ENCODE measurements at places on chromosomes 1 and 21.
A peak's percentile ranks its signal among the peaks of the same experiment; 100 is the strongest.

- no peak for DNase-seq
These were observed 88.3 kb downstream of the SCMH1 start for GRCh38 chr1:41153750-41154274.

GRCh38 chr1:47380699-47381098 is 35.4 kb upstream of the FOXE3 start:
- DNase-seq, result no peak

GRCh38 chr21:46597031-46597430 is 7.9 kb downstream of the S100B start:
- DNase-seq, result no peak

DNA sequence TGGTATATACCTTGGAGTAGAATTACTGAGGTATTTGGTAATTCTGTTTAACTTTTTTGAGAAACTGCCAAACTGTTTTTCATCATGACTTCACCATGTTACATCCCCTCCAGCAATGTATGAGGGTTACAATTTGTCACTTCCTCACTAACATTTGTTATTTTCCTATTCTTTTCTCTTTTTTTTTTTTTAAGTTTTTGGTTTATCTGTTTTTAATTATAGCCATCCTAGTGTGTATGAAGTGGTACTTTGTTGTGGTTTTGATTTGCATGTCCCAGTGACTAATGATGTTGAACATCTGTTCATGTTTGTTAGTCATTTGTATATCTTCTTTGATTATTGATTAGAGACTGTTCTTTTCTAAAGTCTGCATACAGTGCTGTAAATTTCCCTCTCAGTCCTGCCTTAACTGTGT is 147.3 kb downstream of the HS2ST1 start:
- no peak for DNase-seq

GRCh38 chr21:39016740-39017315 is 166.4 kb downstream of the PSMG1 start:
- peak; percentile 74 for DNase-seq

DNA sequence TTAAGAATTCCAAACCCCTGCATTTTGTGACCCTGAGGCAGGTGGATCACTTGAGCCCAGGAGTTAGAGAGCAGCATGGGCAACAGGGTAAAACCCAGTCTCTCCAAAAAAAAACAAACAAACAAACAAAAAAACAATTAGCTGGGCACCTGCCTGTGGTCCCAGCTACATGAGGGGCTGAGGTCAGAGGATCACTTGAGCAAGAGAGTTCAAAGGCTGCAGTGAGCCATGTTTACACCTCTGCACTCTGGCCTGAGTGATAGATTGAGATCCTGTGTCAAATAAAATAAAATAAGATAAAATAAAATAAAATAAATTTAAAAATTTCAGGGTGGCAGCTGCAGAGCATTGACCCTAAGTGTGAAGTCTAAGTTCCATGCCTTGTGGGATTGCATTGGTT is 16.7 kb upstream of the PTGFR start:
- DNase-seq, result no peak

DNA sequence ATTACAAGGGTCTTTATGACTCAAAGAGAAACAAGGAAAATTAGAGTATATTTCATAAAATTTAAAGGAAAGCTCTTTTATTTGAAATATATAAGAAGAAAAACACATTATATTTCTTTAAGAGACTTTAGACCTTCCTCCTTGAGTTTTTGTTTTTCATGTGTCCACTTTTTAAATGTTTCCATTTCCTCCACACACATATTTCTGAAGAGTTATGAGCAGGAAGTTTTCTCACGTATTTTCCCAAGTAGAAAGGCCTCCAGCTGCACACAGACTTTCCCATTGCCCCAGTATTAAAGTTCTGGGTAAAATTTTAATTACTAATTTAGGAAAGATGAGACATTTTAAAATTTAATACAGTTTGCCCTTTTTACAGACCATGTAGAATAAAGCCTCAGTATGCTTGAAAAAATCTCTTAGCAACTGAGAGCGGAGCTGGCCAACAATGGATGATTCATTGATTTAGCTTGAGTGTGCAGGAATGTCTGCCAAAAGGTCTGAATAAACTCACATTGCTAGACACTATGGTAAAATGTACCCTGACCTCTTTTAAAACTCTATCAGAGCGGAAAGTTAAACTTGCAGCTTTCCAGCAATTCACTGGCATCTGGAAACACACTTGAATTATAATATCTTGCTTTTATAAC is 57.9 kb downstream of the DDAH1 start:
- DNase-seq, result peak; percentile 89

DNA sequence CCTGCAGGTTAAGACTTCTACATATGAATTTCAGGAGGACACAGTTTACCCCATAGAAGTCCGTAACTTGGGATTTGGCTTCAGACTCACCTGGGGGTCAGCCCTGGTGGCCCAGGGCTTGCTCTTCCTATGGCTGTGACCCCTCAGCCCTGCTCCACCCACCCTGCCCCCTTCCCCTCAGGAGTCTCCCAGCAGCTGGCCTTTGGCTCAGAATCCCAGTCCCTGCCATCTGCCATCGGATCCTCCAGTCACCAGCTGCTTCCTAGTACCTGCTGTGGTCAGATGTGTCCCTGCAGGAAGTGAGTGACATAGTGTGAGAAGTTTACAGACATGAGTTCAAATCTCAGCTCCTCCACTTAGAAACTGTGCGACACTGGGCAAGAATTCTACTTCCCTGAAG is 332.6 kb downstream of the NPHP4 start:
- no peak for DNase-seq

DNA sequence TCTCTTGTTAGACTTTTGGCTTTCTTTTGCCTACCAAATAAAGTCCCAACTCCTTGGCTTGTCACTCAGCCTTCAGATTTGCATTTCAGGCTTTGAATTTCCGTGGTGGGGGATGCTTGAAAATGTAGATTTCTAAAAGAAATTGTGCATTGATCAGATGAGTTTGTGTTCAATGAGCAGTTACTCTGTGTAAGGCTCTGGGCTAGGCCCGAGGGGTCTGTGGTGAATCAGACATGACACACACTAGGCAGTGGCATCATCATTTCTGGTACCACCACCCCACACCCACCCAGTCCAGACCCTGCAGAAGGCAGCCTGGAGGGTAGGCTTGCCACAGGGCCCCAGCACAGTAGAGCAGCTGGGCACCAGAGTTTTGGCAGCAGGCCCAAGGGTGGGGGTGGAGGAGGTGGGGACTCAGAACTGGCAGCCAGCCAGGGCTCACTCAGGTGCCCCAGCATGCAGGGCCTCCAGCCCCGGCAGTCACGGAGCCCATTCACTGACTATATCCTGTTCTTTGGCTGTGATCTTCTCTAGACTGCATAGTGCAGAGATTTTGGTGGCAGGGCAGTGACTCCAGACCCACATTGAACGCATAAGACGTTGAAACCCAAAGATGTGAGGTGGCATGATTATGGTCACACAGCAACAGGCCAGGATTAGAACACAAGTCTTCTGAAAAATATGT is 97.2 kb upstream of the ARTN start:
- no peak for DNase-seq

DNA sequence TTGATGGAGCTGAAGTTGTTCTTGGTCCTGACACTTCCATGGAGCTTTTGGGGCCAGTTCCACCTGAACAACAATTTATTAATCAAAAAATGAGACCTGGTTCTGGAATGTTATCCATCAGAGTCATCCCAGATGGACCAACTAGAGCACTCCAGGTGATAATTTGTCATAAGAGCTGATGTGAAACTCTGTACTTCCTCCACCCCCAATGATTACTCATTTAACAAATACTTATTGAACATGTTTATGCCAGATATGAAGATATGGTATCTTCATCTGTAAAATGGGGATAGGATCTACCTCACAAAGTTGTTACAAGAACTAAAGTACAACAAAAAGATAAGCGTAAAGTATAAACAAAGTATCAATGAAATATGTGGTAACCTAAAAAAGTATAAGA is 153.2 kb downstream of the VPS13D start:
- DNase-seq, result no peak
